ENCODE measurements at places on chromosomes 13 and 19.
A peak's percentile ranks its signal among the peaks of the same experiment; 100 is the strongest.

DNA sequence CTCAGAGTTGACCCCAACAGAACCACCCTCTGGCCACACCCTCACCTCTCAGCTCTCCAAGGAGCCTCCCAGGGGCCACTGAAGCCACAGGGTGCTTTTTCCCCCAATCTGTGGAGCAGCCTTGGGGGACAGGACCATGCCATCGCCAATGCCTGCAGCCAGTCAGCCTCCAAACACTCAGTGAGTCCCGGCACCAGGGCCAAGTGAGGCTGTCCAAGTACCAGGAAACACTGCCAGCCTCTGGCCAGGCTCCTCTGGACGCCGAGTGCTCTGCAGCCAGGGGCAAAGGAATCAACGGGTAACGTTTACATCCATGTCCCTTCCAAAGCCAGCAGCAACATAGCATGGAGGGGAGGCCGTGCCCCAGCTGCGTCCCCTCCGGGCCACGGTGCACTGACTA, 9.5 kb upstream of the COMP start:
- DNase-seq, result no peak

DNA sequence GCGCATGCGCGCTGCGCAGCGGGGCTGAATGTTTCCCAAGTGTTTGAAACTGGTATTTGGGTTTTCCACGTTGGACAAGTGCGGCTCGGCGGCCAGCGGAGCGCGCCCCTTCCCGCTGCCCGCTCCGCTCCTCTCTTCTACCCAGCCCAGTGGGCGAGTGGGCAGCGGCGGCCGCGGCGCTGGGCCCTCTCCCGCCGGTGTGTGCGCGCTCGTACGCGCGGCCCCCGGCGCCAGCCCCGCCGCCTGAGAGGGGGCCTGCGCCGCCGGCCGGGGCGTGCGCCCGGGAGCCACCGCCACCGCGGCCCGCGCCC, at the start of gene ING1:
TSS of gene ING1 (plus strand) at position 59 of the 311 bp plus-strand sequence. CDS start 450 bp downstream, outside the sequence.
- DNase-seq, result no peak

DNA sequence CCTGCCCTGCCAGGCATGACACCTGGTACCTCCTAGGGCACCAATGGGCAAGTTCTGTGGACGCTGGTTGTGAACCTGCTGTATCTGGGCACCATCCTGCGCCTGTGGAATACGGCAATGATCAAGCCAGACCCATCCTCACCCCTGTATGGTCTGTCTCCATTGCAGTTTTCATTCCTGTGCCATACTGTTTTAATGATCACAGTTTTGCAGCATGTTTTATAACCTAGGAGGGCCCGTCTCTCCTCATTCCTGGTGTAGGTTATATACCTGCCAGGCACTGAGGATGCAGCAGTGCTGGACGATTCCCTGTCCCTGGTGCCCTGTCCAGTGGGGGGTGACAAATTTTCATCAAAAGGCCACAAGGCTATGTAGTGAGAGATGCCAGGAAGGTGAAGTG, 5.6 kb downstream of the TBC1D17 start:
- DNase-seq, result no peak

DNA sequence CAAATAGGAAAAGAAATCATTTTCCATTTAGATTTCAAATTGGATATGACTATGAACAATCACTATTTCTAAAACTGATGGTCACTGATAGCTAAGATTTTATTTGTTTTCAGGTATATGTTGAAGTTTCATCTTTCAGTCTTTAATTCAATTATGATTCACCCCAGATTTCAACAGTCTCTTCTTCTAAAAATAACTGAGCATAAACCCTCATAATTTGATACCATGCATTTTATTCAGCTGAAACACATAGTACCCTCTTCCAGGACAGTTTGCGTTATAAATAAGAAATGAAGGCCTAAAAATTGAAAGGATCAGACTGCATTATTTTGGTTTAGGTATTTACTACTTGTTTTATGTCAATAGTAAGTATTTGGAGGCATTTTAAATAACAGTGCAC, 428.5 kb upstream of the NBEA start:
- DNase-seq, result no peak

DNA sequence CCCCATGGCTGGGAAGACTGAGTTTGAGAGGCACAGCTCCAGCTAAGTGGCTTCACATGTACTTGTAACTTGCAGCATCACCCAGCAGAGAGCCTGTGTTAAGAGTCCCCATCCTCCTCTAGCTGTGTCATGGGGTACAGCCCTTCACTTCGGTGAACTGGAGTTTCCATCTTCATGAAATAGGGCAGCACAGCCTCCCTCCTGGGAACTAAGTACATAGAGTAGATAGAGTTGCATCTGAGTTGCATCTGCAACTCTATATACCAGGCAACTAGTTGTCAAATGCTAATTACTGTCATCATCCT, 1.2 kb downstream of the PRDX2 start:
- DNase-seq, result no peak

DNA sequence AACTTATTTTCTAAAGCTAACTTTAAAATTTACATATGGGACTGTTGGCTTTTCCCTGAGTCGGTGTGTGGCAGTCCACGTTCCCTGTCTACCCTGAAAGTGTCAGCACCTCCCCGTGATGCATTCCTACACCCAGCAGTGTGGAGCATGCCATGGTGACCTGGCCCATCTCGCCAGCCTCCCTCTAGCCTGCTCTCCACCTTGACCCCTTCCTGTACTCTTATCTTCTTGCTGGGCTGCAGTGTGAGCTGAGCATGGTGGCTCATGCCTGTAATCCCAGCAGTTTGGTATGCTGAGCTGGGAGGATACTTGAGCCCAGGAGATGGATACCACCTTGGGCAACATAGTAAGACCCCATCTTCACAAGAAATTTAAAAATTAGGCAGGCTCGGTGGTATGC, 25.4 kb downstream of the MICOS13 start:
- no peak for DNase-seq

- no peak for DNase-seq
These were observed 39.3 kb downstream of the BRD4 start for GRCh38 chr19:15292847-15293582.

- DNase-seq, result no peak
These were observed 14.8 kb downstream of the GPALPP1 start for GRCh38 chr13:45004096-45004495.

DNA sequence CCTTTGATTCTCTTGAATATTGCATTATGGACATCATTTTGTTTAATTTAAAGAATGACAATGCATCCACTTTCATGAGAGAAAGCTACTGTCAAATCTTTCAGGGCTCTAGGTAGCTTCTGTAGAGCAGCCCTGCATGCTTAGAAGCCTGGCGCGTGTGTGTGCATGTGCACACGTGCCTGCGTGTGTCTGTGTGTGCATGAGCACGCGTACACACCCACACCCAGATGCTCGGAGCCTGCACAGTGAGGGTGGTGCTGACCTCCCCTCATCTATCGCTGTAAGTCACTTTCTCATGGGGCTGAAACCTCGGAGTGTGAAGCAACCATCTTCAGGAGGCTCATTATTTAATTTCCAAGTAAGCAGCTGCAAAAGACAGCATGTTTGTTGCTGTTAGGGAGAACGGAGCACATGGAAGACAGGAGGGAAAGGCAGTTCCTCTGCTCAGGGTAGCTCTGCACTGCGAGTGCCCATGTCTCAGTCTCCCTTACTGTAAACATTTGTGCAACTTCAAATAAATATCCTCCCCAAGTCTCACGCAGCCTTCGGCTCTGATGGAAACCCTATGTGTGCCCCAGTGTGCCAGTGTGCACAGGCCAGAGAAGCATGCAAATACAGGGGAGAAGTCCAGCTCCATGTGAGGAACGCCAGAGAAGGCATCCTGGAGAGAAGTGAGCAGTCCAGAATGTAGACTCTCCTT, 22.8 kb downstream of the TSHZ3 start:
- DNase-seq, result no peak

GRCh38 chr13:59531571-59532091, 632.1 kb downstream of the DIAPH3 start:
- peak; percentile 54 for DNase-seq

- DNase-seq, result no peak
These were observed 21.7 kb upstream of the ZNF429 start for GRCh38 chr19:21483589-21484170.

DNA sequence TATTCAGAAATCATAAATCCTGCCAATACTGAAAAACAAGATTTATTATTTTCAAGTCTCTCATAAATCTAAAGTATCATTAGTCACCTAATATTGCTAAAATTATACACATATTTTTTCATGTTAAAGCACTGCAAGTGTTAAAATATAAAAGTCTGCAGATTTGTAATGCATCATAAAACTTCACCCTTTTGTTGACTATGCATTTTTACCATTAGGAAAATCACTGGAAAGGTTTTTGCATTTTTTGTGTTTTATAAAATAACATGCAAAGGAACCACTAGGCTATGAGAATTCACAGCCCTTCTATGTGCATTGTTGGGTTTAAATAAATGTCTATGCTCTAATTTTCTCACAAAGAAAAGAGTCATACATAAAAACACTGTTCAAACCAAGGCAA, 407.3 kb downstream of the DACH1 start:
- DNase-seq, result no peak

- no peak for DNase-seq
These were observed 725.7 kb upstream of the SGCG start for GRCh38 chr13:22455036-22455435.

GRCh38 chr19:41350735-41351338, 2.9 kb downstream of the TGFB1 start:
- DNase-seq, result no peak

DNA sequence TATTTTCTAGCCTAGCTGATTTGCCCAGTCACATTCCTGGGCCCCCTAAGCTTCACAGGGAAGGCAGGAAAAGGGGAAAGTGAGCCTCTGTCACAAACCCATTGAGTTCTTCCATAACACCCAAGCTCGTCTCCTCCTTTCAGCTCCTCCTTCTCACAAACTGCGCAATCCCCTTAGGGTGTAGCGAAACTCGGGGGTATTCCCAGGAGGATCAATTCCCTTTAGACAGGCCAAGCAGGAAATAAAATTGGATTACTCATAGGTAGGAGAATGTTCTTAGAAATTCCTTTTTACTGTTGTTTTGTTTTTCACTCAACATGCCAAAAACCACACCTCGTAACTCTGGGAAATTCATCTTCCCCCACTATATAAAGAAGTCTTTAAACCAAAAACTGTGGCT, 139.3 kb downstream of the IRS2 start:
- no peak for DNase-seq

DNA sequence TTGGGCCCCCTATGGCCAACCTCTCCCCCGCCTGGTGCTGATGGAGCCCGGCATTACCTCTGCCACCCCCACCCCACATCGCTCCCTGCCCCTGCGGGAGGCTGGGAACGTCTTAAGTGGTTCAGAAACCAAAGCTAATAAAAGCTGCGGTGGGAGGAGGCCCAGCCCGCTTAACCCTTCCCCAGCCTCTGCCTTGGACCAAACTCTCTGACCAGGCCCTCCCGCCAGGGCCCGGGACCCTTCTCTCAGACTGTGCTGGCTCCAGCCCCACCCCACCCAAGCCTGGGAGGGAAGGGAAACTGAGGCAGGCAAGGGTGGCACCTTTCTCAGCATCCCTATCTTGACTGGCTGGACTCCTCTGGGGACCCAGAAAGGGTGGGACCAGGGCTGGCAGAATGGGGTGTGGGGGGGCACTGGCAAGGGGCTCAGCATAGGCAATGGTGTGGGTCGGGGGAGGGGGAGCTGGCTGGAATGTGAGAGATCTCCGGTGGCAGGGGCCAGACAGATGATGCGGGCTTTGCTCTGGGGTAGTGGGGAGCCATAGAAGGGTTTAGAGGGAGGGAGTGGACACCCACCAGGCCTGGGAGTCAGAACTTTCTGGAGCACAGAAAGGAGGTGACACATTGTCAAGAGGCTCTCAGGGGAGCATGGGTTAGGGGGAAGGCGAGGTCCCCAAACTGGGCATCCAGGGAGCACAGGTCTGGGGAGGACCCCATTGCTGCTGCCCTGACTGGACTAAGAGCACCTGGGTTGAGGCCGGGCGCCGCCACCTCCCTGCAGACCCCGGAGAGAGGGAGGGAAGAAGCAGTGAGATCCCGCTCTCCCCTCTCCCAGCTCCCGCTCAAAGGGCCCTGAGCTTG, 21.9 kb downstream of the SMIM24 start:
- DNase-seq, result no peak

GRCh38 chr19:5825178-5825577, 14.3 kb downstream of the FUT6 start:
- no peak for DNase-seq

DNA sequence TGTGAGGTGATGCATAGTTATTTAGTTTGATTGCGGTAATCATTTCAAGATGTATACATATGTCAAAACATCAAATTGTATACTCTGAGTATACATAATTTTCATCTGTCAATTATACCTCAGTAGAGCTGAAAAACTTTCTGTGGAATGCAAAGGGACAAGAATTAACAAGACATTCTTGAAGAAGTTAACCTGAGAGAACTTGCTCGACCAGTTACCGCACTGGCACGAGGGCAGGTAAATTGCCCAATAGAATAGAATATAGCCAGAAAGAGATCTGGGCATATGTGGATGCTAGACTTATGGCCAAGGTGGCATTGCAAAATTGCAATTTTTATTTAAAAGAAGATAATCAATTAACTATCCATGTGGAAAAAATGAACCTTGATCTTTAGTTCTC, 42.3 kb upstream of the GJB6 start:
- DNase-seq, result no peak

DNA sequence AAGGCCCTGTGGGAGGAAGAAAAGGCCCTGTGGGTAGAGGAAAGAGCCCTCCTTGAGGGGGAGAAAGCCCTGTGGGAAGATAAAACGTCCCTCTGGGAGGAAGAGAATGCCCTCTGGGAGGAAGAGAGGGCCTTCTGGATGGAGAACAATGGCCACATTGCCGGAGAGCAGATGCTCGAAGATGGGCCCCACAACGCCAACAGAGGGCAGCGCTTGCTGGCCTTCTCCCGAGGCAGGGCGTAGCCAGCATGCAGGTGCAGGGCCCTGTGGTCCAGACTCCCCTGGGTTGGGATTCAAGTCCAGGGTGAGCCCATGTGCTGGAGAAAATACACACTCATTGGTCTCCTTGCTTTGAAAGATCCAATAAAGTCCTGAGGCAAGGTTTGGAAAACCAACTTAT, 4.1 kb downstream of the CCDC70 start:
- no peak for DNase-seq

GRCh38 chr19:18961767-18962620, 21.0 kb upstream of the HOMER3 start:
- DNase-seq, result peak; percentile 48

DNA sequence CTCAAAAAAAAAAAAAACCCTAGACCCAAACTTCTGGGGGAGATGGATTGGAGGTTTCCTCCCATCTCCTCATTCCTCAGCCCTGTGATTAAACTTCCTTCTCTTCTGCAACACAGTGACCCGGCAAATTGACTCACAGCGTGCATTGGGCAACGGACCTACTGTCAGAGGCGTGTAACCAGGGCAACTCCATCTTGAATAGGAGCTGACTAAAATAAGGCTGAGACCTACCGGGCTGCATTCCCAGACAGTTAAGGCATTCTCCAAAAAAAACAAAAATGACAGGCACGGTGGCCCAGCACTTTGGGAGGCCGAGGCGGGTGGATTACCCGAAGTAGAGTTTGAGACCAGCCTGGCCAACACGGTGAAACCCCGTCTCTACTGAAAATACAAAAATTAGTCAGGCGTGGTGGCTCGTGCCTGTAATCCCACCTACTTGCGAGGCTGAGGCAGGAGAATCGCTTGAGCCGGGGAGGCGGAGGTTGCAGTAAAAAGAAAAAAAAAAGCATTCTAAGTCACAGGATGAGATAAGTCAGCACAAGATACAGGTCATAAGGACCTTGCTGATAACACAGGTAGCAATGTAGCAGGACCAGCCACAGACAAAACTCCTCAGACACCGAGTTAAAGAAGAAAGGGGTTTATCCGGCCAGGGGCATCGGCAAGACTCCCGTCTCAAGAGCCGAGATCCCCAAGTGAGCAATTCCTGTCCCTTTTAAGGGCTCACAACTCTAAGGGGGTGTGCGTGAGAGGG, 5.4 kb upstream of the NLRP7 start:
- no peak for DNase-seq
